ENCODE measurements at places on chromosomes 16 and 17. TPM values are rescaled to one million over a fixed set of nuclear protein-coding genes. Genes with fewer than 3 reads are reported as not detected.
A peak's percentile ranks its signal among the peaks of the same experiment; 100 is the strongest.

GRCh38 chr16:1433756-1434155 lies 2.9 kb downstream of the PERCC1 start:
- no peak for DNase-seq

DNA sequence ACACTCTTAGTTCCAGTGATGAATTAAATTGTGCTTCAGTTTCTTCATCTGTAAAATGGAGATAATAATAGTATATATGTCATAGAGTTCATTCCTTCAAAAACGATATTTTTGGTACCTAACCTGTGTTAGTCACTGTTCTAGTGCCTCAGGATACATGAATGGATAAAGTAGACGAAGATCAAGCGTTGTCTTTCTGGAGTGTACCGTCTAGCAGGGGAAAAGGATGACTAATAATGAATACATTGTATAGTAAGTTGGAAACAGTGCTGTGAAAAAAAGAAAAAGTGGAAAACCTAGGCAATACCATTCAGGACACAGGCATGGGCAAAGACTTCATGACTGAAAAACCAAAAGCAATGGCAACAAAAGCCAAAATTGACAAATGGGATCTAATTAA lies 8.6 kb downstream of the KRT10 start:
- DNase-seq = peak; percentile 70

DNA sequence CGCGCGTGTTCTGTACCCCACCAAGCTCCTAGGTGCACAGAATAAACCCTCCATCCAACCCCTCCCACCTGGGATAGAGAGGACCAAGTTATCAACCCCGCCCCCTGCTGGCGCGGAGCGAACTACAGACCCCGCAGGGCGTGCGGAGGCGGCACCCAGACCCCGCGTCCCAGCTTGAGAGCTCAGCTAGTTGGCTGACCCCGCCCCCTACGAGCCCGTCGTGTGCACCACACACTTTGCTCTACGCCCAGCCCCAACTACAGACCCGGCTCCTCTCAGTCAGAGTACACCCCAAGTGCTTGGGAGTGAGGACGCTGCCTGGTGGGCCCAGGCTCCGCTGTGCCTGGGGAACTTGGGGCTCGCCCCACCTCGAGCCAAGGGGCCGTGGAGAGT lies 1.5 kb downstream of the GRIN2A start:
- DNase-seq = peak; percentile 40

- peak; percentile 68 for DNase-seq
Observed at GRCh38 chr17:12041312-12041711, 20.6 kb downstream of the MAP2K4 start.

DNA sequence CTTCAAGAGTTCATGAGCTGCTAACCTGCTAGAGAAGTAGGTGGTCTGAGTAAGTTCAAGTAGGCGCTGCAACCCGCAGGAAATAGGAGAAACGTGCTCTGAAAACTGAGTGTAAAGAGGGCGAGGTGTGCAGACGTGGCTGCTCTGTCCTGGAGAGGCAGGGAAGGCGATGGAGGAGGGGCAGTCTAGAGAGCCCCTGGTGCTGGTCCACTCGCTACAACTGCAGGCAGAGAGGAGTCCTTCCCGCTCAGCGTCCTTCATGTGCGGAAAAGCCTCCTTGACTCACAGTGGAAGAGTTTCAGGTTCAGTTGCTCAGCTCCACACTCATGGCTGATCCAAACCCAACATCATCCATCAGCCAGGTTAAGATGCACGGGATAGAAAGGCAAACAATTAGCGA lies 12.1 kb downstream of the ABCA3 start:
- no peak for DNase-seq

DNA sequence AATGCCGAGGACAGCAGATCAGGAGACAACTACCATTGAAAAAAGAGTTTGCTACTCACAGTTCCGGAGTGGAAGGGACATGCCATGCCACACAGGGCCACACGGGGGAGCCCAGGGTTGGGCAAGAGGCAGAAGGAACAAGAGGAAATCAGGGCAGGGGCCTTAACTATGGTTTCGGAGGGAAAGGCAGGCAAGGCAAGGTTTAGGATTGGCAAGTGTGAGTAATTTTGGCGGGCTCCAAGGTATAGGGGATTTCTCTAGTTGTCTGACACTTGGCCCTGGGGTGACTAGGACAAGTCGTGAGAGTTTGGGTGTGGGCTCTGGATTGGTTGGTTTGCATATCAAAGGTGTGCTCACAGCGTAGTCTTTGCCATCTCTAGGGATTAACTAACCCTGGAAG lies 27.0 kb upstream of the NTN1 start:
- DNase-seq = peak; percentile 14

DNA sequence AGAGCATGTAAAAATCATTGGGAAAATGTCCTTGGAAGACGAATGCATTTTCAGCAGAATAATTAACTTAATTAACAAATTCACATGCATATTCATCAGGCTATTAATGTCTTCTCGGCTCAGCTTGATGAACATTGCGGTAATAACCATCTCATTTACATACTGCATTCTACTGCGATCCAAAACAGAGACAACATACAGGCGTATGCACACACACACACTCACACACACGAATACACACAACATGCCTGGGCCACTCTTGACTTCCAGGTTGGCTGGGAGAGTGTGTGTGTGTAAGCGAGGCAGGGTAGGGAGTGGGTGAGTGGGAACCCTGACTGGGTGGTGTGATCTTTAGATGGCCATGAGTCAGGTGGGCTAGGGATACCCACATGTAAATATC lies 44.7 kb downstream of the NEUROD2 start:
- DNase-seq = no peak

DNA sequence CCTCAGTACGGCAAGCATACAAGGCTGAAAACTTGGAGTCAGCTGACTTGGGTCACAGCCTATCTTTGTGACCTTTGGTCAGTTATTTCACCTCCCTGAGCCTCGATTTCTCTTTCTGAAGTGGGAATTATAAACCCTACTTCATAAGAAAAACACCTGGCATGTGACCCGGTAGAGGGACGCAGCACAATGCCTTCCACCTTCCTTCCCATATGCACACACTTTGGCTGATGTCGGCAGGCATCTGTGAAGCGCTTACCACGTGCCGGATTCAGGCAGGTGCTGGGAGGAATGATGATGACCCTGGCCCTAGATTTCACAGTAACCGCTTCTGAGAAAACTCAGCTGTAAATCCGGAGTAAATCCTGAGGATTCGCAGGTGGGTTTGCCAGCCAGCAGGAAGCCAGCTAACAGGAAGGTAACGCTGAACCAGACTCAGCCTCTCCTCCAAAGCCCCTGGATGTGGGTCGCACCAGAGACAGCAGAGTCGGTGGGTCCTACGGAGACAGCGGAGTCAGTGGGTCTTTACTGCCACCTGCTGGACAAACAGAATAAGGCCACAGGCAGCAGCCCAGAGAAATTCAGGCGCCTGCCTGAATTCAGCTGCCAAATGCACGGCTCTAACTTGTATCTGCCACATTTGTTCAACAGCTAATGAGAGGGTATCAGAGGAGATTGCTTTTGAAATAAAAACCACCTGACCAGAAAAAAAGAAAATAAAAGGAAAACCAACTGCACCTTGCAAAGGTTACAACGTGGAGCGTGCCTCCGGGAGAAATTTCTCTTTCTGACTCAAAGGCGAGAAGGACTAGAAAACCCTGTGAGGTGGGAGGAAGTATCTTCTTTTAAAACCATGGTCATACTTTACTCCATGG lies 16.6 kb downstream of the COPRS start:
- DNase-seq = peak; percentile 66

DNA sequence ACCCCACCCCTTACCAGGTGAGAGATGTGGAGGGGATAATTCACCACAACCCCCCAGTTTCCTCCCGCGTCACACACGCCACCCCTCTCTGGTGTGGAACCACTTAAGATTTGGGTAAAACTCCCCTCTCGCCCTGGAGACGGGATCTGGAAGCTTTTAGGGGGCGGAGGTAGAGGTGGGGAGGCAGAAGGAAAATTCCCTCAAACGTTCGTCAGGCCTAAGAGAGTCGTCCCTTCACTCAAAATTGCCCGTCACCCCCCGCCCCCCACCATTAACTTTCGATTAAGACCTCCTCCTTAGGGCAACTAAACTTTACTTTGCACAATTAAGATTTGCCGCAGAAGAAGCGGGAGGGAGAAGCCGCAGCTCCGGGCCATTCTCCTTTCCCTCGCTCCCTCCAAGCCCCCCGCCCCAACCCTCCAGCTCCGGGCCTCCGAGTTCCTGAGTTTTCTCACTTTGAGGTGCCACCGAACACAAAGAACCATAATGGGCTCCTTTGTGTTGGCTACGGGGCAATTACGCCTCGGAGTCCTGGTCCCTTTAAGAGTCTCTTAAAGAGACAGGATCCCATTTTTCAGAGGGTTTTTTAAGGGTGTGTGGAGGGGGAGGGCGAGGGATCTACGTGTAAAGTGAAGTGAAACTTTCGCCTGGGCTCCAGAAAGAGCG lies 985 bp upstream of the FZD2 start:
- DNase-seq = peak; percentile 63

GRCh38 chr17:13152501-13152900 lies 134.7 kb upstream of the ELAC2 start:
- no peak for DNase-seq

DNA sequence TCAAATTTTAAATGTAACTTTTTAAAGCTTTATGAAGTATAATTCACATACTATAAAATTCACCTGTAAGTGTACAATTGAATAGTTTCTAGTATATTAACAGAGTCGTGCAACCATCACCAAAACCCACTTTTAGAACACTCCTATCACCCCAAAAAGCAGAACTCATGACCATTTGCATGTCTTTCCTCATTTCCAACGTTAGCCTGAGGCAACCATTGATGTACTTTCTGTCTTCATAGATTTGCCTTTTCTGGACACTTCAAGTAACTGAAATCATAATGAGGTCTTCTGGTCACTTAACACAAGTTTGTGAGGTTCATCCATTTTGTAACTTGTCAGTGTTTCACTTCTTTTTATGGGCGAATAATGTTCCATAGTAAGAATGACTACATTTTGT lies 33.2 kb downstream of the METTL16 start:
- no peak for DNase-seq

GRCh38 chr17:31052187-31052889 lies 42.4 kb upstream of the NF1 start:
- DNase-seq = peak; percentile 98

GRCh38 chr17:78263063-78263735 lies 31.8 kb downstream of the TMEM235 start:
- DNase-seq = no peak

DNA sequence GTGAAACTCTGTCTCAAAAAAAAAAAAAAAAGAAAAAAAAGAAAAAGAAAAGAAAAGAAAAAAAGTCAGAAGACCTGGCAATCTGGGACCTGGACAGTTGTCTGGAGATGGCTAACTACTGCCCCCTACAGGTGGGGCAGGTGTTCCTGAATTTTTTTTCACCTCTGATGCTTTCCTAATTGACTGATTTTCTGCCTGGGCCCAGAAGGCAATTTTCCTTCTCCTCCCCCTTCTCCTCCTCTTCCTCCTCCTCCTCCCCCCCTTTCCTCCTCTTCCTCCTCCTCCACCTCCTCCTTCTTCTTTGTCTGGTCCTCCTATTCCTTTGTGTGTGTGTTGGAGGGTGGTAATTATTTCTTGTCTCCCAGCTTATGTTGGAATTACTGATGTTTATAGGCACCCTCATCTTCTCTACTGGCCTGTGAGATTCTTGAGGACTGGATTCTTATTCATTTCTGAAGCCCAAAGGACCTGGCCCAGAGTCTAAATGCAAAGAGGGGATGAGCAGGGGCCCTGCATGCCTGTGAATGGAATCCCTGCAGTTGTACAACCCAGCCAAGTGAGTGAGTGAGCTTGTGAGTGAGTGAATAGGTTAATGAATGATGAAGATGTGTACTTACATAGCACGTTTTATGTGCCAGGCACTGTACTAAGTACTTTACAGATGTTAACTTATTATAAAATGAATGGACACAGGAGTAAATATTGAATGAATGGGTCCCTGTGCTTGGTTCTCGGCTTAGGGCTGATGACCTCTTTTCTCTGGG lies 26.9 kb downstream of the IRX5 start:
- DNase-seq = peak; percentile 24

DNA sequence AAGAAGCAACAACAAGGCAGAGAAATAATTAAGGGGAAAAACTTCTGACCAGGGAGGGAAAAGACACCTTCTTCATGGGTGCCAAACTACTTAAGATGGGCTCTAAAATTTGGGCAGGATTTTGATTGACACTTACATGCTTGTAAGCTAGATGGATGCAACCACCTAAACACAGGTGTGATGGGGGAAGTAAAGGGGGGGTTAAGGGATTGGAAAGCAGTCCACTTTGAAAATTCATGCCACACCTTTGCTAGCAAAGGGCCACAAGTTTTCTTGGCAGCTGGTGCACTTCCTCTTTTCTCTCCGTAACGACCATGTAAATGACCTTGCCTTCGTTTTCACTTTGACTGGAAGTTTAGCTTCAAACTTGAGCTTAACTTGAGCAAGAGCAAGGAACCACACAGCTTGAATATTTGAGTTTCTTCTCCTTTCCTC lies 14.3 kb upstream of the PRKAR1A start:
- no peak for DNase-seq

GRCh38 chr16:11082860-11083388 lies 138.6 kb downstream of the CLEC16A start:
- no peak for DNase-seq

DNA sequence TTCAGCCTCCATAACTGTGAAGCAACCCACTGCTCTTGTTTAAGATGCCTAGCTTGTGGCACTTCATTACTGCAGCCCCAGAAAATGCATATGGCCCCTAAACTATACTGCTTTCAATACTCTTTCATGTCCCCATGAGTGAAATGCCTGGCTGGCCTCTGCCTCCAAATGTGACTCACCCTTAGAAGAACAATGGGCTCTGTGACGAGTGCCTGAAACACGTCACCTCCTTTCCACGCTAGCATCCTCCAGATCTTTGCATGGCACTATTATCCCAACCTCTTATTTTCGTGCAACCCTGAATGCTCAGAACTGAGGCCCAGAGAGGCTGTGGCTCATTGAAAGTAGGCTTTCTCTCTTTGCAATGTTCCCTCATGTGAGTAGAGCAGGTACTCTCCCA lies 233.1 kb downstream of the CBLN1 start:
- DNase-seq = peak; percentile 71

DNA sequence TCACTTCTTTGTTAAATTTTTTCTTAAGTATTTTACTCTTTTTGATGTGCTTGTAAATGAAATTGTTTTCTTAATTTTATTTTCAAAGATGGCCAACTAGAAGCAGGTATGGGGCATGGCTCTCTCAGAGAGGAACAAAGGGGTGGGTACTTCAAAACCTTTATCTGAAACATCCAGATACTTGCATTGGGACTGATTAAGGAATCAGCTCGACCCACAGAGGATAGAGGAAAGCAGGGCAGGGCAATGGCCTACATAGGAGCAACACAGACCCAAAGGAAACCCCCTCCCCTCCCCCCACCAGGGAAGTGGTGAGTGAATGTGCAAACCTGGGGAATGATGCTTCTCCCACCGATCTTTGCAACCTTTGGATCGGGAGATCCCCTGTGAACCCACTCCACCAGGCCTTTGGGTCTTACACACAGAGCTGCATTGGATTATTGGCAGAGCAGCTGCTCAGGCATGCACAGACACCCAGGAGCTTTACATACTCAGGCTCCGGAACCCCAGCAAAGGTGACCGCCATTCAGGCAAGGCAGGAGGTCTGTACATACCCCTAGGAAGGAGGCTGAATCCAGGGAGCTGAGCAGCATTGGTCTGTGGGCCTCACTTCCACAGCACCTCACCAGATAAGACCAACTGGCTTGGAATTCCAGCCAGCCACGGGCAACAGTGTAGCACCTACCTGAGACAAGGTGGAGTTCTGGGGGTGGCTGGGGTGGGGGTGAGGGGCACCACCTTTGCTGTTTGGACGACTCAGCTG lies 3.0 kb upstream of the CCR7 start:
- no peak for DNase-seq

TPPP3 gene
- total RNA-seq = 0.29 TPM

NTN3 gene
- not detected for total RNA-seq

TERF2IP gene
- 42.8 TPM for total RNA-seq

MYADML2 gene
- not detected for total RNA-seq

MEFV gene
- total RNA-seq = 4.3 TPM

CES1 gene
- total RNA-seq = not detected

GPR179 gene
- not detected for total RNA-seq

PNMT gene
- 0.68 TPM for total RNA-seq
